Ovary (tissue), 10 donors: ENCODE measurements at places on chromosomes 12 and 14.

DNA sequence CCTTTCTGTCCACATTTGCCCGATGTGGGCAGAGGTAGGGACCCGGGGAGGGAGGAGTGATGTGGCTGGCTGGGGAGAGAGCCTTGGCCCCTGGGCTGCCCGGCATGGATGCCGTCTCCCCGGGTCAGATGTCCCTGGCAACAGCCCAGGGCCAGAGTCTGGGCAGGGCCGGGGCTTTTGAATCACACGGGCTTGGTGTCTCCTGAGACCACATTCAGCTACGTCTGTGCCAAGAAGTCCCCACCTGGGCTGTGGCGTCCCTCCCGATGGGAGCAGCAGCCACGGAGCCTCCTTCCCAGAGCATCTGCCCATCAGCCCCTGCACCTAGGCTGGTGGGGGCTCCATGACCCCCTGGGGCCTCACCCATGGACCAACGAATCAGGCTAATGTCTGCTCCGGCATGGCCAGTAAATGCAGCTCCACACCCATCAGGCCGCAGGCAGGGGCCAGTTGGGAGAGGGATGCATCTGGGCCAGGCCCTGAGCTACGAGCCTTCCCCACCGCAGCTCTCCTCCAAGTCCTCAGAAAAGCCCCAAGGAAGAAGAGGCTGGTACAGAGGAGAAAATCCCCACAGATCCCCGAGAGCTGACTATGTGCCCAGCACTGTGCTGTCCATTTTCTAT, 109.4 kb downstream of the RFLNA start:
- DNase-seq, result no peak

- no peak for DNase-seq
These were observed 73.2 kb upstream of the EGLN3 start for GRCh38 chr14:34023824-34024767.

GRCh38 chr14:83071888-83072501, 1538.3 kb upstream of the SEL1L start:
- no peak for DNase-seq

- no peak for DNase-seq
These were observed 25.1 kb upstream of the VSX2 start for GRCh38 chr14:74213907-74214803.

GRCh38 chr12:94150240-94151121, 2.1 kb downstream of the PLXNC1 start:
- peak; percentile 70 for DNase-seq

DNA sequence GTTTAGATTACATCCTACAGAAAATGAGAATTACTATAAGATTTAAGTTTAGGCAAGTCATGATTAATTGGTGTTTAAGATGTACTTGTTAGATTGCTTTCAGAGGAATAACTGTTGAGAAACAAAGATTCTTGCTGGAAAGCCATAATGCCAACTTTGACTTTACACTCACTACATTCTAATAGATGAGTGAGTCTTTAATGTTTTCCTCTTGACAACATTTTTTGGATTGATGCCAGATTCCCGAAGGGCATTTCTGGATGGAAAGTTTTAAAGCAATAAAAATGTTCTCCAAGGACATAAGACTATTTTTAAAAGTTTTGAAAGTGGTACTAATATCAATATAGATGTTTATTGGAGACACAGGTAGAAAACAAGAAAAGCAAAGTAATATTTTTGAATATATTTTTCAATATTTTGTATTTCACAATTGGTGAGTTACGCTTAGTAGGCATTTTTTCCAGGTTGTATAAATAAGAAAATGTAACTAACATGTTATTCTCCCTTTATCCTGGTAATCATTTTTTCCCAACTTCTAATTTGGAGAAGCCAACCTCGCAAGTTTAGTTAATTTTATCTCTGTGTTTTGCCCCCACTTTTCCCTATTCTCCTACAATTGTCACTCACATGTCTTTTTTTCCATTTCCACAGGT, 307.3 kb downstream of the CEP128 start:
- no peak for DNase-seq

- no peak for DNase-seq
These were observed 24.8 kb downstream of the SLC25A29 start for GRCh38 chr14:100281286-100282082.

DNA sequence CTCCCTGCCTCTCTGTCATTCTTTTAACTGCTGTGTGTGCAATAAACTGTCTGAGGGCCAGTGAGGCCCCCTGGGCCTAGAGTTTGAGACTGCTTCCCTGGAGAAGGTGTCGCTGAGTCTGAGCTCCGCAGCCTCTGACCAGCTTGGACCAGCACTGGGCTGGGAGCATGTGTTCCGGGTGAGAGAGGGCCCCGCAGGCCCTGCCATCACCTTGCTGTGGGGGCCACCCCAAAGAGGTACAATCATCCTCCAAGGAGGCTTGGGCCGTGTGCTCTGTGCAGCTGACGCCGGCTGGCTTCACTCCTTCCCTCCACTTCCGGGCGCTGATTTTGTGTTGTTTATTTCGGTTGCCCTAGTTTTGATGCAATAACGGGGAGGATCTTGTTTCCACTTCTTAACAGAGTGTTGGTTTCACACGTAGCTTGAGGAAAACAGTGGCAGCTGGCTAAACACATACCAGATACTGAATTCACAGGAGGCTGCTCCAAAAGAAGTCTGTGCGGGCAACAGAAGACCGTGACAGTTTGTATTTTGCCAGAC, 121.6 kb downstream of the TMEM132C start:
- DNase-seq, result peak; percentile 58

GRCh38 chr12:45034861-45035265, 16.0 kb downstream of the DBX2 start:
- no peak for DNase-seq

DNA sequence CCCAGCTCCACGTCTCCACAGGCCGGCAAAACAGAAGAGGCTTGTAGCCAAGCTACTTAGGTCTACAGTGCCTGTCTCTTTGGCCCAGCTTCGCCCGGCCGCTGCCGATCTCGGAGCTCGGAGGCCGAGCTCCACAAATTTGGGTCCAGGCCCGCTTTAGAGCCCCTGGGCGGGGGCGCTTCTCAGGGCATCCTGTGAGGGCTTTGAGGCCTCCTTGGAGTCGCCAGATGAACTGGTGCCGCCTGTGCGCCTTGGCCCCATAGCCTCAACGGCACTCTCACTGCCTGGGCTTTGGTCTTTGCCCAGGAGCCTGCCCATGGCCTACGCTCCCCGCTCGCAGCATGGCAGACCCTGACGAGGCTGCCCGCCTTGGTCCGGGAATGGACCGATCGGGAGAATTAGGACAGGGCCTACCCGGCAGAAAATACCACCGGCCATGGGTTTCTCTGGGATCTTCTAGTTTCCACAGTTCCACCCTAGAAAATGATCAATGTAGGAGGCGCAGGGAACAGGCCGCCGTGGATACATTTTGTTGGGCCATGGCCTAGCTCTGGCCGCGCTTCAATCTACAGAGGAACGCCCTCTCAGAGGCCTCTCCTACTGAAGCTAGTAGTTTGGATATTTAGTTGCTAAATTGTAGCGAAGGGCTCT, 953 bp upstream of the NKX2-8 start:
- no peak for DNase-seq

DNA sequence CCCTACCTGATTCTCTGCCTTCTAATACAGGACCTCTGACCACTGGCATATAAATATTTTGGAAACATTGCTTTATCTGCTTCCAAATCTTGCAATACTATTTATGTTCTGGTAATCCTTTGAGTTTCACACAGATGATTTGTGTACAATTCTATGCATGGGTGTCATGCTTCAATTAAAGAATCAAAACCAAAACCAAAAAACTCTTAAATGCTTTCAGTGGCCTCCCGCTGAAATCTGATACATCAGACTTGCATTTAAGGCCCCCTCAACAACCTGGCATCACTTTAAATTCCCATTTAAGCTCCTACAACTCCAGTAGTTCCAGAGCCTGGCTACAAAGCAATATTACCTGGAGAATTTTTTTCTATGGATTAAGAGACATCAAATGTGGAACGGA, 221.7 kb upstream of the NAV3 start:
- no peak for DNase-seq

DNA sequence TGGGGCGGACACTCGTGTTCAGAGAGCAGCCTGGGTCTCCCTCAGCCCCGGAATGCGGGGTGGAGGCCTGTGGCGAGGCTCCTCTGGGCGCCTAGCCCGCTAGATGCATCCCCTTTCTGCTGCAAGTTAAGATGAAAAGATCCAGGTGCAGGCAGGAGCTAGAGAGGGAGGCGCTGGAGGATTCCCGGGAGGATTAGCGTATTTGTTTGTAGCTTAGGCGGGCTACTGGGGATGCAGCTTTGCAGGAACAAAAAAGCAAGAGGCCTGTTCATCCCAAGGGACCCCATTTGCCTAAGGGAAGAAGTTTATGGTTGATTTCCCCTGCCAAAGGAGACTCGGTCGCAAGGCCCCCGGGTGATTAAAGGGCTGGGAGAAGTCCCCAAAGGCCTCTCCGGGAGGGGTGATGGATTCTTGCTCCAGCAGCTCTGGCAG, 824 bp downstream of the CCDC177 start:
- no peak for DNase-seq

GRCh38 chr12:65209655-65210043, 40.3 kb downstream of the LEMD3 start:
- no peak for DNase-seq

GRCh38 chr12:97556302-97556779, 93.7 kb downstream of the RMST start:
- no peak for DNase-seq

DNA sequence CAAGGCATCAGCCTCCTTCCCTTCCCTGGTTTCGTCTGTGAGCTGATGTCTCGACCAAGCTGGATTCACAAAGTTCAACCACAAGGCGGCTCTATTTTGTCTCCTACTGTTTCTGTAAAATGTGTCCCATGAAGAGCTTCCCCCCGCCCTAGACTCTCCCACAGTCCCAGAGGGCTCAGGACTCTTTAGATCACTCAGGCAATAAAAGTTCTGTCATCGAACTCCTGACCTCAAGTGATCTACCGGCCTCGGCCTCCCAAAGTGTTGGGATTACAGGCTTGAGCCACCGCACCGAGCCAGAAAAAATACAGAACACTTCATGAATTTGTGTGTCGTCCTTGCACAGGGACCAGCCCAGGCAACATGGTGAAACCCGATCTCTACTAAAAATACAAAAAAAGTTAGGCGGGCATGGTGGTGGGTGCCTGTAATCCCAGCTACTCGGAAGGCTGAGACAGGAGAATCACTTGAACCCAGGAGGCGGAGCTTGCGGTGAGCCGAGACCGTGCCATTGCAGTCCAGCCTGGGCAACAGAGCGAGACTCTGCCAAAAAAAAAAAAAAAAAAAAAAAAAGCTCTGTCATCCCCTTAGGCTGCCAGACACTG, 149.4 kb downstream of the BCL11B start:
- DNase-seq, result no peak

DNA sequence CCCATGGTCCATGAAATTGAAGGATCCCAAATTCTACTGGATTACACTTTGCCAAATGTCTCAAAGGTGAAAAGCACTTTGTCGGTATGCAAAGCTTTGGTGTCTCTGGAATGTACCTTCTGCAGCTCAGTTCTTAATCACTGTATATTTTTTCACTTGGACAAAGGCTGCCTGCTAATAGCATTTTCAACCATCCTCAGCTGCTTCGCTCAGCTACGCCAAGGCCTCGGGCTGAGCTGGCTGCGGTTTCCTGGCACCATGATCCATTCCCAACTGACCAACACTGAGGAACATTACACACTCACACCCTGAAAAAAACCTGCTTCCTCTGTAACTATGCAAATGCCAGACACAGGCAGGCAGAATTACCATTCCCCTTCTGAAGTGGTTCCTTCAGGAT, 335.2 kb downstream of the DPF3 start:
- DNase-seq, result no peak

DNA sequence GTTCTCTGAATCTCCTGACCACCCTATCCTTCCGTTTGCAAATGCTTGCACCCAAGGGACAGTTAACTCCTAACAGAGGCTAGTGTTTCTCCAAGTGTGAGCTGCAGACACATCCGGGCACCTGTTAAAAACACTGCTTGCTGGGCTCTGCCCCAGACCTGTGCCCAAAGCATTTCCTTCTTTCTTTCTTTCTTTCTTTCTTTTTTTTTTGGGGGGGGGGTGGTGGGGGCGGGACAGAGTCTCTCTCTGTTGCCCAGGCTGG, 42.5 kb downstream of the SPRING1 start:
- DNase-seq, result no peak

DNA sequence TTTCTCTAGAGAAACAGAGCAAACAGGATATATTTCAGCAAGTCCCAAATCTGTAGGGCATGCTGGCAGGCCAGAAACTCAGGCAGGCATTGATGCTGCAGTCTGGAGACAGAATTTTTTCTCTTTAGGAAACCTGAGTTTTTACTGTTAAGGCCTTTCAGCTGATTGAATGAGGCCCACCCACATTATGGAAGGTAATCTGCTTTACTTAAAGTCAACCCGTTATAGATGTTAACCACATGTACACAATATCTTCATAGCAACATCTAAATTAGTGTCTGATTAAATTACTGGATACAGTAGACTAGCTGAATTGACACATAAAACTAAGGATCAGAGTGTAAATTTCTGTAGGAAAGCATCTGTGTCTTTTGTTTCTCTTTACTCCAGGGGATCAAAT, 65.2 kb downstream of the SRGAP1 start:
- no peak for DNase-seq

GRCh38 chr12:45407981-45408728, 192.3 kb downstream of the ANO6 start:
- DNase-seq, result no peak

DNA sequence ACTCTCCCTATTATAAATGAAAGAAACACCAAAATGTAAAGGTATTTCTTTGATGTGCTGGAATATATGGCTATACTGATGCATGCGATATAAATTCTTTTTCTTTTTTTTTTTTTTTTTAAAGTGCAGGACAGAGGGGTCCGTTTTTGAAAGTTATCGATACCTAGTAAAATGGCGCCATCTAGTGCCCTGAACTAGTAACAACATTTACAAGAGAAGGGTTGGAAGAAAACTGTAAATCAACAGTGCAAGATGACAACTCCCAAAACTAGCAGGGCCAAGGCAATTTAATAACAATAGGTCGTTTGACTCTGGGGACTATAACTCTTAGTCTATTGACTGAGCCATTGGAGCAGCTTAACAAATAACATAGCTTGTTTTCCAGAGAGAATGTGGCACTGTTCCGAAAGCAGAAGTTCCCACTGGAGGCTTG, 137.7 kb downstream of the SPTSSA start:
- no peak for DNase-seq

- peak; percentile 49 for DNase-seq
These were observed 26.2 kb downstream of the RFLNA start for GRCh38 chr12:124321040-124321481.

GRCh38 chr14:21070083-21070609, at the start of gene ARHGEF40:
Gene ARHGEF40, plus strand, starts transcription at chr14:21070304. Its CDS starts 93 bp downstream, at chr14:21070397.
- DNase-seq, result peak; percentile 80

DNA sequence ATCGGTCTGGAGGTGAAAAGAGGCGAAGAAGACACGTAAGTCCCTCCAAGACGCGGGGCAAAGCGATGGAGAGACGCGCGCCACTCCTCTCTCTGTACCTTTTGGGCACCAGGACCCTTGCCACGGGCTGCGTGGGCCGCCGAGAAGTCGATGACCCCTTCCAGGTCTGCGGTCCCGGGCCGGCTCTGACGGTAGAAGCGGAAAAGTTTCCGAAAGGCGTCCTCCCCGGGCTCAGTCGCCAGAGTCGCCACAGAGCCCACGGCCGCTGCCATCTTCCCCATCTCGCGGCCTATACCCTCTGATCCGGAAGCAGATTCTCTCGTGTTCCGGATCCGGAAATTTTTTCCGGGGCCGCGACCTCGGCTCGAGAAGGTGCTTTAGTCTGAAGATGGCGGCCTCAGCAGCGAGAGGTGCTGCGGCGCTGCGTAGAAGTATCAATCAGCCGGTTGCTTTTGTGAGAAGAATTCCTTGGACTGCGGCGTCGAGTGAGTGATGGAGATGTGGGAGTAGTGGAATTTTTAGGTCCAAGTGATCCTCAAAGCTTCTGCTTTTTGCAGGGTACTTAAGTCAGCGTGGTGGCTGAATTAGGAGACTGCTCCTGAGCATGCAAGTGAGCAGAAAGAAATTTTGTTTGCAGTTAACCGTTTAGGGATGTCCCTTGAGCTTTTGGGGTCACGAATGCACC, at the start of the genes ALKBH1 and SLIRP:
TSS of gene ALKBH1 (minus strand) at position 300 of the 685 bp plus-strand sequence. CDS start at position 281, 19 bp downstream.
TSS of gene SLIRP (plus strand) at position 380 of the 685 bp plus-strand sequence. CDS start at position 389, 9 bp downstream.
- DNase-seq, result peak; percentile 84
